ENCODE measurements at places on chromosomes 5 and 9.
A peak's percentile ranks its signal among the peaks of the same experiment; 100 is the strongest.

GRCh38 chr9:137631345-137632229 lies 12.8 kb downstream of the EHMT1 start:
- peak; percentile 53 for DNase-seq

GRCh38 chr9:116409129-116409528 lies 255.5 kb downstream of the PAPPA start:
- no peak for DNase-seq

GRCh38 chr5:143582176-143582575 lies 178.7 kb upstream of the NR3C1 start:
- no peak for DNase-seq

DNA sequence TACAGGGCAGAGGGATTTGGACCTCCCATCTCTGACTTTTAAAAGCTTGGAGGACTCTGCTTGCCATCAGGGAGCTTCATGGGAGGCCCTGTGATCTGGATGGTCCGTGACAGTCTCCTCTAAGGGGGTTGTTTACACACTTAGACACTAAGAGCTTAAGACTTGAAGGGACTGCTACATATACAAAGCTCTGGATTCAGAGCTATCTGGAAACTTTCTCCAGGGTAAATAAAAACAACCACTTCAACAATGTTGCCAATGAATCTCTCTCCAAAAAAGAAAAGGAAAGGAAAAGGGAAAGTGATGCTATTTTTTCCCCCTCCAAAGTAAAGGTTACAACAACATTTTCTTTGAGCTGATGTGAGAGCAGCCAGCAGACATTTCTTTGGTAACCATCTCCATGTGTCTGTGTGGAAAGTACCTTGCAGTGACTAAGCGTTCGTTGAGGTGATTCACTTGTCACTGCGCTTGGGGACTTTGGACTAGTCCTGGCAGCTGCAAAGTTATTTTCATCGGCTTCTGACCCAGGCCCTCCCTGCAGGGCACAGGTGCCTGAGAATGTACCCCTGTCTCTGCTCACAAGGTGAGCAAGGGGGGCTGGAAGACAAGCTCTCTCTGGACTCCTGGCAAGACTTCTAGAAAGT lies 262.1 kb upstream of the KLF4 start:
- DNase-seq, result peak; percentile 95

GRCh38 chr9:87445646-87446045 lies 52.0 kb upstream of the DAPK1 start:
- peak; percentile 81 for DNase-seq

- DNase-seq, result no peak
Measured at GRCh38 chr5:39440192-39440957, 15.6 kb upstream of the DAB2 start.

- DNase-seq, result no peak
Measured at GRCh38 chr5:110371011-110371724, 355.3 kb downstream of the TMEM232 start.

DNA sequence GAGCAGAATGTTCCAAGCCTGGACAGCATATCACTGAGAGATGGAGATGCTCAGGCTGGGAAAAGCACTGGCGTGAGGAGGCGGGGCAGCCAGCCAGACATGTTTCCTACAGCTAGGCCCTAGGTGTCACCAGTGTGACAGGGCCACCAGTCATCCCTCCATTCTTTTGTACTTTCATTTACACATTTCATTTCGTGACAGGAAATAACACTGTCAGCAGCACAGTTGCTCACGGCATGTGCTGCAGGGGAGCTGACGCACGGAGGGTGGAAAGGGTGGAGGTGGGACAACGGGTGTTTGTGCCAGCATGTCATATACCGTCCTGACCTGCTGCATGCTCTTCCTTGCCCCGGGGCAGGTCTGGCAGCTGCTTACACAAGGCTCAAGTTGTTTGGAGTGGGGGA lies 14.8 kb upstream of the CEMIP2 start:
- DNase-seq, result no peak

DNA sequence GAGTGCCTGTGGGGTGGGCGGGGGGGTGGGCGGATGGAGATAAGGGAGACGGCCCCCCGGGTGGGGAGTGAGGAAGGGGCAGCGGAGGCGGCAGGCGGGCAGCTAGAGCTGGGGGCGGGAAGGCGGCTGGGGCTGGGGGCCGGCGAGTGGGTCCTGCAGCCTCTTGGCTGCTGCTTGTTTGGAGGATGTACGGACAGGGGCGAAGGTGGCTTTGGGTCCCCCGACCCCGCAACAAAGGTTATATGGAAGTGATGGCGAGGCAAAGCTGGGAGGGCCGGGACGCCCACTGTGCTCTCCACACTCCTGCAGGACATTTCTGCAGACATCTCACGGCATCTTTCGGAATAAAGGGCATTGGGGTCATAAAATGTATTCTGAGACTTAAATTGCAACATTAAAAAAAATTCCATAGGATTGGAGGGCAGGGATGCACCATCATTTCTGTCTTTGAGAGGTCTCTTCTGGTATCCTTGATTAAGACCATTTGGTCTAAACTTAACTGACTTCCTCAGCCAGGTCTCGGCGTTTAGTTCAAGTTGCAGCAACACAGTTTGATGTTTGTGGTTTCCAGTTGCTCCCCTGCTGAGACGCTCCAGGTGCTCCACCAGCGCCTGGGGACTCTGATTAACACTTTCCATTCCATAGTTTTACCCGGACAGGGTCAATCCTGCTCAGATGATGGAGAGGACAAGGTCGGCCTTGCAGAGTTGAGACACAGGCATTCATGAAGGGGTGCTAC lies 101.6 kb upstream of the SSBP2 start:
- DNase-seq, result no peak

DNA sequence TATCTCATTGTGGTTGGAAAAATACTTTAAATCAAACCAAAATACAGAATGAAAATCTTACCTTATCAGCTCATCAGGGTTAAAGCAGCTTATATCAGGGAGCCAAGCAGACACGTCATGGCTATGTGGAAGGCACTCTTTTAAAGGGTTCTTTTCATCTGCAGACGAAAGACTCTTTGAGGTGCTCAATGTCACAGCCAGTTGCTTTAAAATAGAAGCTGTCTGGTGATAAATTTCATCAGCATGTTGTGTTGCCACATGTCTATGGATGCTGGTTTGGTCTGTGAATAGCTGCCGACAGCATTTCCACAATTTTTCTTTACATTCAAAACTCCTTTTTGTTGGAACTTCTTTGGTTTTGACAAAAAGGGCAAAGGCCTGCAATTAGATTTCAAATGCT lies 7.5 kb downstream of the TSTD2 start:
- DNase-seq, result no peak

- no peak for DNase-seq
Measured at GRCh38 chr9:8857926-8858595, 1058.5 kb upstream of the DMAC1 start.

GRCh38 chr5:41843456-41844370 lies 26.5 kb downstream of the OXCT1 start:
- DNase-seq, result peak; percentile 7

- DNase-seq, result no peak
Measured at GRCh38 chr5:154794525-154795234, 39.5 kb downstream of the LARP1 start.

DNA sequence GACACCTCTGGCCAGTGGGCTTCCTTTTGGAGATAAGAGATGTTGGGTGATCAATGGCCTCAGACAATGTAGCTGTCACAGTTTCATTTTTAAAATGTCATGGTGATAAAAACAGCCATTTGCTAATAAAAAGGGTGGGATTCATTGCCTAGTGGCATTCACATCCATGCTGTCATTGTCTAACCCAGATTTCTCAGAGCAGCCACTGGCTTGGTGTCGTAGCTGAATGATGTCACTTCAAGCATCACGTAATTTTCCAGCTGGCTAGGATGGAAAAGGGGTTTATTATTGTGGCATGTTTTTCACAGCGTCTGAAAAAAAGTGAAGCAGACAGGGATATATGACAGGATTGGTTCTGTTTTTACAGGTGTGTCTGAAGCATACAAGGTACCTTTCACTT lies 184.7 kb downstream of the AOPEP start:
- DNase-seq, result no peak

GRCh38 chr5:78799266-78800017 lies 150.9 kb upstream of the LHFPL2 start:
- no peak for DNase-seq

DNA sequence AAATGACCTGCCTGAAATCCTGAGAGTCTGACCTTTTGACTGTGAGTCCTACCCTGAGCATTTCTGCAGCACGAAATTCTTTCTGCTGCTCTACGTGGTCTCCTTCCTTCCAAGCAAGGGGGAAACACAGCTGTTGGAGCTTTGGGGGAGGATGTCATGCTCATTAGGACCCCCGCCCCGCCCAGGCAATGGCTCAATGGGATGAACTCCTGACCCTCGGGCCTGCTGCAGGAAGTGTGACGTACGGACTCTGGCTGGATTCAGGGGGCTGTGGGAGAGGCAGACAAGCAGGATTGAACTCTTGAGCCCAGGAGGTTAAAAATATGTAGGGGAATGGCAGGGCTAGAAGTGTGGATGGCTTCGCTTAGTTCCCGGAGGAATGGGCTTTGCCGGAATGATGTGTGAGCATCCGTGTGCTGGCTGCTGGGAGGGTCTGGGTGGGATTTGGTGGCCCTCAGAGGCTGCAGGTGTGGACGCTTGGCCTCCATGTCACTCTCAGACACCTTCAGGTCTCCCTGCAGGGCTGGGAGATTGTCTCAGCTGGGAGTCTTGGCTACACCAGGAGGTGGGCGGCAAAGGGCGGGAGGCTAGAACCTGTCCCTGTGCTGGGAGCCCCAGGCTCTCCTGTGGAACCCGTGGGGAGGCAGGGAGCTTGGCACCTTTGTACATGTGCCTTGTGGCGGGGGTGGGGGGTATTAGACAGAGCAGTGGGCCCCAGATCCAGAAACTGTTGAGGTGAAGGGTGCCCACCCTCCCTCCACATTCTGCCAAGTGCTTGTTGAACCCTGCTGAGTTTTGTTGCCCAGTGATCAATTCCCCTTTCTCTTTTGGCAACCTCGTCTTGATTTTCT lies 26.3 kb downstream of the STC2 start:
- DNase-seq, result no peak

GRCh38 chr5:74895906-74896305 lies 29.7 kb upstream of the FAM169A start:
- DNase-seq, result no peak

- no peak for DNase-seq
Measured at GRCh38 chr9:104820336-104820735, 56.4 kb downstream of the NIPSNAP3B start.

DNA sequence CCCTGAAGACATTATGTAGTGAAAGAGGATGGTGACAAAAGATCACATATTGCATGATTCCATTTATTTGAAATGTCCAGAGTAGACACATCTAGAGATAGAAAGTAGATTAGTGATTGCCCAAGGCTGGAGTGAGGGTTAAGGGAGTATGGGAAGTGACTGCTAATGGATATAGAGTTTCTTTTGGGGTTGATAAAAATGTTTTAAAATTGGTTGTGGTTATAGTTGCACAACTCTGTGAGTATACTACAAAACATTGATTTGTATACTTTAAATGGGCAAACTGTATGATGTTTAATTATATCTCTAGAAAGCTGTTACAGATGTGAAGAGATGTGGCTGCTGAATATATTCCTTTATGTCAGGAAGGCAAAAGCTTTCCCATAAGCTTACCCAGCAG lies 202.8 kb downstream of the CCDC171 start:
- no peak for DNase-seq

DNA sequence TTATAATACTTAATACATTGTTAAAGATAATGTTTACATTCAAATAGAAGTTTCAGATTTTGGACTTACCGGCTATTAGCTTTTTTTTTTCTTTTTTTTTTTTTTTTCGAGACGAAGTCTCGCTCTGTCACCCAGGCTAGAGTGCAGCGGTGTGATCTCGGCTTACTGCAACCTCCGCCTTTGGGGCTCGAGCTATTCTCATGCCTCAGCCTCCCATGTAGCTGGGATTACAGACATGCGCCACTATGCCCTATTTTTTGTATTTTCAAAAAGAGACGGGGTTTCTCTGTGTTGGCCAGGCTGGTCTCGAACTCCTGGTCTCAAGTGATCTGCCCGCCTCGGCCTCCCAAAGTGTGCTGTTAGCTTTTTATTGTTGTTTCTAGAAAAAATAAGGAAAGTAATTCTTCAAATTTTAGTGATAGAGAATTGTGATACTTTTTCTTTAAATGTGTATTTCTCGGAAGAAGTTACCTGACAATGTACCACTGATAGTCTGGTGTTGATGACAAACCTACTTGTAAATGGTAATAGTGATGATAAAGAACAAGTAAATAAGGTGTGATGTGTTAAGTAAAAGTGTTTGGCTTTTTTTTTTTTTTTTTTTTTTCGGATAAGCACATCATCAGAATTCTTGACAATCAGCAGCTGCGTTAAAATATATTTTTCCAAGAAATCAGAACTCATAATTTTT lies 2.7 kb downstream of the CDC42SE2 start:
- no peak for DNase-seq

- no peak for DNase-seq
Measured at GRCh38 chr5:59445741-59446140, 447.8 kb downstream of the PDE4D start.

GRCh38 chr9:79012561-79012960 lies 559.2 kb upstream of the TLE4 start:
- DNase-seq, result no peak

DNA sequence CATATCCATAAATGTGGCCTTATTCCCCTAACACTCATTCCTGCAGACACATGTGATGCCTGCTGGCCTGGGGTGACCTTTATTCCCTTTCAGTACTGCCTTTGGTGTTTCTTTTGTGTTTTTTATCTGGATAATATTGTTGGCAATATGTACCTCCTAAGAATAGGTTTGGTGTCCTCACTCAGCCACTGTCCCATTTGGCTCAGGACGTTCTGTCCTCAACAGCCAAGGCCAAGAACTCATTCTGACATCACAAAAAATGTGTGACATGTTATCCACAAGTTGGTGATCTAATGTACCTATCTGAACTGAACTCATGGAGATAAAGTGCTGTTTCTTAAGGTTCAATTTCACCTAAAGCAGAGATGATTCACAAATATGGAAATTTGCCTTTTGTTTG lies 142.9 kb upstream of the GRAMD2B start:
- no peak for DNase-seq

- DNase-seq, result no peak
Measured at GRCh38 chr9:129275626-129276247, 97.7 kb upstream of the IER5L start.

DNA sequence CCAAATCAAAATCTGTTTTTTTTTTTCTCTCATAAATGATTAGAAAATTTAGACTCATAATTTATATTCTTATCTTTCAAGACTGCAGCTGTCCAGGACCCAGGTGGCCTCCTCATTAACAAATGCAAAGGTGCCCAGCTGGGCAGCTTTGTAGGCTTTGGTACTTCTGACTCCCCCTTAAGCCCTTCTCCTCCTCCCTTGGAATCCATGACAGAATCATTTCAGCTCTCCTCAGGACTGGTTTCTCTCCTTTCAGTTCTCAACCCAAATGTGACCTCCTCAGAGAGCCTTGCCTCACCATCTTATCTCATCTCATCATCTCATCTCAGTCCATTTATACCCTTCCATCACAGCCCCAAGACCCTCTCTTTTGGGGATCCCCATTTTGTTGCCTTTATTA lies 221.7 kb downstream of the KIAA0825 start:
- DNase-seq, result no peak

DNA sequence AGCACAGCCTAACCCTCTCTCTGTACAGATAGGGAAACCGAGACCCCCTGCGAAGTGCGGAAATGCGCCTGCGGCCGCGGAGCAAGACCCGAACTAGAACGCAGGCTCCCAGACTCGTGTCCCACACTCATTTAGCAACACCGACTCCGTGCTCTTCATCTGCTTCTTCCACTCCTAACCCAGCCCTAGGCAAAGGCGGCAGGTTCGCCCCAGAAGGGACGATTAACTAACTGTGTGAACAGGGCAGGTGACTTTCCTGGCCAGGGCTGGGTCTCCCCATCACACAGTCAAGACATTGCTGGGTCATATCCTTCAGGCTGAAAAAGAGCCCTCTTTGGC lies 903 bp downstream of the CDX1 start:
- DNase-seq, result no peak
